ENCODE measurements at places on chromosomes 5 and 9. TPM values are rescaled to one million over a fixed set of nuclear protein-coding genes. Genes with fewer than 3 reads are reported as not detected.

Gene CCDC192
- not detected for total RNA-seq

Gene ISL1
- not detected for total RNA-seq

Gene FRMD3
- total RNA-seq, result 6.8 TPM

Gene SEMA4D
- 2.0 TPM for total RNA-seq

Gene NEUROG1
- total RNA-seq, result not detected

- peak; percentile 55 for DNase-seq
Observed at GRCh38 chr5:6633469-6634245, 417 bp downstream of the SRD5A1 start.

DNA sequence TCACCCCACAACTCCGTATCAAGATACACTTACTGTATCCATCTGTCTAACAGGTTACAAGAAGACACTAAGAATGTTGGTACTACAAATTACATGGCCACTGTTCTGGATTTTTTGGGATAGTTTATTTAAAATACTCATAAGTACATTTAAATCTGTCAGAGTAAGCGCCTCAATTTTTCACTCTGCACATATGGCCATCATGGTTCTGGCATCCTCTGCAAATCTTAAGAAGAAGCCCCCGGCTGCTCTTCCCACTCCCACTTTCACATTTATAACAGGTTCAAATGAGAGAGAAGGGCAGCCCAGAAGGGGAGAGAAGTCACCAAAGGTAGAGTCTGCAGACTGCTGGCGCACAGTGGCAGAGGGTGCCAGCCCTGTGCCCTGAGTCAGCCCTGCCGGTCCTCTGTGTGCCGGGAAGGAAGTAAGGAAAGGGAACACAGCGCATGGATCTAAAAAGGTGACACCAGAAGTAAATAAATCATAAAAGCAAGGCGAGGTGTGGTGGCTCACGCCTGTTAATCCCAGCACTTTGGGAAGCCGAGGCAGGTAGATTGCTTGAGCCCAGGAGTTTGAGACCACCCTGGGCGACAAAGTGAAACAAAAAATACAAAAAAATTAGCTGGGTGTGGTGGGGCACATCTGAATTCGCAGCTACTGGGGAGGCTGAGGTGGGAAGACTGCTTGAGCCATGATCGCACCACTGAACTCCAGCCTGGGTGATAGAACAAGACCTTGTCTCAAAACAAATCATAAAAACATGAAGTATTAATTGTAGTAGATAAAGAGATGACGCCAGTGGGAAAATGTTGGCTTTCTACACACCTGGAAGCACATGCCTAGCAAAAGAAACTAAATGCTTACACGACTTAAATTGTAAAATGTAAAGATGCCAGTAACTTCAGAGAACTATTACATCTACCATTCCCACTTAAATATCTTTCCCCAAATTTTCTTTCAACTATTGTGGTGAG is 30.0 kb downstream of the RNF130 start:
- no peak for DNase-seq

DNA sequence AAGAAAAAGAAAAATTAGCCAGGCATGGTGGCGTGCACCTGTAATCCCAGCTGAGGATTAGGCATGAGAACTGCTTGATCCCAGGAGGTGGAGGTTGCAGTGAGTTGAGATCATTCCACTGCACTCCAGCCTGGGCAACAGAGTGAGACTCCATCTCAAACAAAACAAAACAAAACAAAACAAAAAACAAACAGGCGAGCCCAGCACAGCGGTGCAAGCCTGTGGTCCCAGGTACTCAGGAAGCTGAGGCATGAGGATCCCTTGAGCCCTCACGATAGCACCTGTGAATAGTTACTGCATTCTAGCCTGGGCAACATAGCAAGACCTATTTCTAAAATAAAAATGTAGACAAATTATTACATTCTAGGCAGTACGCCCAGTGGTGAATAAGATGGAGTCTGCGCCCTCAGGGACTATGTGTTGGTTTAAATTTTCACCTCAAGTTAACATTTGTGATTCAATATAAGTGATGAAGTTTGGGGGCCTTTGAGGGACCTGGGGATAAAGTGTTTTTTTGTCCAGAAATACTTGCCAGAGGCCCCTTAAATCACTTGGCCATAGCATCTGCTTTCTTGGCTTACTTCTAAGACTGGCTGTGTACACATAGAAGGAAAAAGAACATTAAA is 3.4 kb upstream of the GAPVD1 start:
- no peak for DNase-seq
